NCI-H2081 (cell line): ENCODE measurements at places on chromosomes 5 and 9.

GRCh38 chr5:93423300-93423699, 157.7 kb downstream of the NR2F1-AS1 start:
- DNase-seq: no peak

GRCh38 chr9:68703672-68704071, 1.4 kb upstream of the PIP5K1B start:
- DNase-seq: no peak

GRCh38 chr5:175166026-175166425, 278.0 kb downstream of the DRD1 start:
- no peak for DNase-seq

DNA sequence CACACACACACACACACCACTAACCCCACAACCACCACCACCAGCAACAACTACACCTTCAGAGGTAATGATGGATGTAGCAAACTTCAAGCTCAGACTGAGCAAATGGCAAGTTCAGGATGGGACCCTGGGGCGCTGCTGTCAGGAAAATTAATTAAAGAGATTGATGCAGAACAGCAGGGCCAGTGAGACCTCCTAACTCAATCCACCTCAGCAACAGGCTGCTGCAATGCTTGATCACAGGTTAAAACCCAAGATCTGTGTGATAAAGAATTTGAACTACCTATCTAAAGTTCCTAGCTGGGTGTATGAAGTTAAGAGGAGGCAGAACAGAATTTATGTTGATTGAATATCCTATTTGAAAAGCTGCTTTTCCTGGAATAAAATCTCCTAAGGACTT, 140.3 kb upstream of the FER start:
- DNase-seq: no peak

- DNase-seq: no peak
Observed at GRCh38 chr9:72599874-72600534, 78.6 kb downstream of the TMC1 start.

GRCh38 chr9:109245310-109245897, 75.5 kb downstream of the EPB41L4B start:
- peak; percentile 17 for DNase-seq

DNA sequence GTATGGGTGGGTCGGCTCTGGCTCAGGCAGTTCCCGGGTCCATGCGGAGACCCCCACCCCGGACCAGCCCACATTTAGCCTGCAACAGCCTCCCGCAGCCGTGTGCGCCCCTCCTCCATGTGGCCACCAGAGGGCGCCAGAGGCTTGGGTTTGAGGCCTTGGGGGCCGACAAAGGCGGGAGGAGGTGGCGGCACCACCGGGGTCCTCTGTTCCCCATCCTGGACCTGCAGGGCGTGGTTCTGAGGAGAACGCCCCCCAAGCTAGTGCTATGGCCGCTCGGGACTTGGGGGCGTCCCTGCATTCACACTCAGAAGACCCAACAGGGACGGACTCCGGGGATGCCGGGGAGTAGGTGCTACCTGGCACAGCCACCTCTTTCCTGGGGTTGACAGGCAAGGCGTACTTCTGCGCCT, 16.5 kb downstream of the ASS1 start:
- peak; percentile 57 for DNase-seq

GRCh38 chr9:27497883-27498417, 26.1 kb upstream of the IFNK start:
- DNase-seq: no peak

DNA sequence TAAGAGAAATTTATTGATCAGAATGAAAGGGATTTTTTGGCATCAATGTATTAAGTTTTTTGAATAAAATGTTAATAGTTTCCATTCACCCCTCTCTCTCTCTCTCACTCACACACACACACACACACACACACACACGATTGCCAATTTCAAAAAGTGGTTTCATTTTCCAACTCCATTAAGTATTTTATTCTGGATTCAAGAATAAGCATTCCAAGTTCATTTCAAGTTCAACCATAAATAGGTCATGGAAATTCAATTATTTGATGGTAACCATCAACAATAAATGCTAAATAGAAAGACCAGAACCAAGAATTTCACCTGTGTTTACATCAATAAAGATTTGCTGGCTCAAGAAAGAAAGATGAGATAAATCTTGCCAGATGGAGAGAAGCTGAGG, 171.6 kb downstream of the ADAMTS12 start:
- DNase-seq: no peak

DNA sequence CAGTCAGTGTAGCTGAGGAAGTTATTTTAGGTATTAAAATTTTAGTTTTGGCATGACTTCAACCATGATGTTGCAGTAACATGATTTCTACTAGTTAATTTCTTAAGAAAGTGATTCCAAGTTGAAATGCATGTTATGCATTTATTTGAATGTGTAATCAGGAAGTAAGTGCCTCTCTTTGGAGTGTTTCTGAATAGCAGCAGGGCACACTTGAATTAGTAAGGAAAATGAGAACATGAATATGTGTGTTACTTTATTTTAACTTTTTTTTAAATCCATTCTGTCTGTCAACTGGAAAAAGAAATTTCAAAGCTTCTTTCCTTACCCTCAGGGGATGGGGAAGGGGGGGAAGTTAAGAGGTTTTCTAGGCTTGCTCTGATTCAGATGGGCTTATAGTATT, 40.4 kb downstream of the CTNNA1 start:
- no peak for DNase-seq

- DNase-seq: no peak
Observed at GRCh38 chr5:102554728-102555127, 55.9 kb upstream of the SLCO6A1 start.

DNA sequence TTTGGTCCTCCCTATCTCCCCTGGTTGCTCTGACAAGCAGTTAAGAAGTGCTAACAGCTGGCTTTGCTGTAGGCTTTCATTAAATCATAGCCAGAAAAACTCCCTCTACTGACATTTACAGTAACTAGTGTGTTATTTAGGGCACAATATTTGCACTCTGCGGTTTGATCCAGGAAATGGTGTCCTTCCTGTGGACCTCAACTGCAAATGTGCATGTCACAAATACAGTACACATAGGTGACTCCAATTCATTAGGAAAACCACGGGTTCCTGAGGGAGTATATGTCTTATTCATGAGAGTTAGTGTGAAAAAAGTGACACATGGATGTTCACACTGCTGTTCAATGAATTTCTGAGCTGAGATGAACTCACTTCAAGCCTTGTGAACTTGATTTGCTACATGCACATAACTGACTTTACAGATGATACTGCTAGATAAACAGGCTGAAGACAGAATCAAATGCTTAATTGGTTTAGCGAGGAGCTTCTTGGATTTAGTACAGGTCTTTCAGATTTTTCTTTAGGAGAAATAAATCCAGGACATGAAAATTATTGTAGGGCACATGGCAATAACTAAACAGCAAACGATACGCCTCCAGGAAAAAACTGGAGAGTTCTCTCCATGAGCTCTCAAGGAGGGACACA, 281.5 kb downstream of the EFNA5 start:
- peak; percentile 63 for DNase-seq

DNA sequence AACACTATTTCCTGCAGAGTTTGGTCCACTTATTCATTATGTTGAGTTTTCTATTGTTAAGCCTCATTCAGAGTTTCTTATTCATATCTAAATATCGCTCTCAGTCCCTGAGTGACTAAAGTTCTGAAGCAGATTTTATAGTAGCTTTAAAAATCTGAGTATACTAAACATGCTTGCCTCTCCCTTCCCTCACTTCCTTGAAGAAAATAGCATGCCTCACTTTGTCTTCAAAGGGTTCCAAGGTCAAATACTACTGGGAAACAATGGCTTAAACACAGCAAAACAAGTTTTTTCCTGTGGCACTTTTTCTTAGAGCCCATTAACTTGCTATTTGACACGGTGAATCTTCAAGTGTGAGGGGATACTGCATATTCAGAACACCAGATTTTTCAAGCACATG, 41.1 kb upstream of the DAB2 start:
- no peak for DNase-seq

GRCh38 chr5:158953929-158954534, 145.7 kb downstream of the EBF1 start:
- DNase-seq: no peak

GRCh38 chr9:136255166-136255538, 9.5 kb upstream of the QSOX2 start:
- DNase-seq: no peak

DNA sequence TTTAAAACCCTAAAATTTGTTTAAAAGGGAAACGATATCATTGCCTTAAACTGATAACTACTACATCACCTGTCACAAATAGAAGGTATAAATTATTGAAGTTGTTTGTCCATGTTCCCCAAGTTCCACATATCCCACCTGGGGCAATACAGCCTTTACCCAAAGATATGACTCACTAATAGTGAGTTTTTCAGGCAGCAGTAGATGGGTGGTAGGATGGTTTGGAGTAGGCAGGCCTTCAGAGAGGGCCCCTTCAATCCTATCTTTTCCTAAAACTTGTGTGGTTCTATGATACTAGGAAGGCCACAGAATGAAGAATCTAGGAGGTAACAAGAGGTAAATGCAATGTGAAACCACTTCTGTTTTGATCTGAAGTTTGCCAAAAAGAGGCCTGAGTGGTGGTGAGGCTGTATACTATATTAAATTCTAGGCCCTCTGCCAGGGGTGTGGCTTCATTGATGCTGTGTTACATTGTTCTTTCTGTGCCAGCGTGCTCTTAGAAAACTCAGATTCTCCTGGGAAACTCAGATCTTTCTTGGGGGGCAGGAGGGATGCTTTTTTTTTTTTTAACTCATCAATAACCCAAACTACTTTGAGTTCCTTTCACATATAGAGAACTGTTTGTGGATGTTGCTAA, 7.2 kb downstream of the CYSTM1 start:
- DNase-seq: no peak

- DNase-seq: no peak
Observed at GRCh38 chr9:110168486-110168885, 39.5 kb downstream of the C9orf152 start.

DNA sequence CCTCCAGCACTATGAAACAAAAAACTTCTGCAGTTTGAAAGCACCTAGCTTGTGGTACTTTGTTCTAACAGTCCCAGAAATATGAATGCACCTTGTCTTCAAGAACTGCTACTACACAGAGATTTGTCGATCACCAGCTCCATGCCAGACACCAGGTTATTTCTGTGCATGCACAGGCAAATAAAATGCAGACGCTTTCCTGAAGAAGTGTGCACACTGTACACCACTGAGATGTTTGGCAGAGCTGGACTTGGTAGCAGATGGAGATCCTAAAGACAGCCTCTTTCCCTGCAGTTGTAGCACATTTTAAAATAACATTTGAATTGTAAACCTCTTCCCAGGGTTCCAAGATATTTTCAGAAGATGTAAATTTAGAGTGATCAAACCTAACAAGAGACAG, 730.0 kb downstream of the MTRR start:
- DNase-seq: no peak

GRCh38 chr5:19044311-19044710, 943.7 kb downstream of the CDH18 start:
- no peak for DNase-seq

DNA sequence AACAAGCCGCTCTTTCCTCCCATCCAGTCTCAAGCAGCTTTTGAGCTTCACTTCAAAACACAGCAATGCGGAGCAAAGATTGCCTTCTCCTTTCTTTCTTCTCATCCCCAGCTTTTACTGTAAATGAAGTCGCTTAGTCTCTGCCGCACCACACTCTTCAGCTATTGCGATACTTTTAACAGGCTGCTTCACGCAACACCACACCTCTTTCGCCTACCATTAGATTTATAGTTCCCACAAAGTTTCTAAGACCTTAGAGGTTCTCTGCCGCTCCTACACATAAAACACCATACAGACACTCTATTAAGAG, 711 bp downstream of the PGGT1B start:
- no peak for DNase-seq

DNA sequence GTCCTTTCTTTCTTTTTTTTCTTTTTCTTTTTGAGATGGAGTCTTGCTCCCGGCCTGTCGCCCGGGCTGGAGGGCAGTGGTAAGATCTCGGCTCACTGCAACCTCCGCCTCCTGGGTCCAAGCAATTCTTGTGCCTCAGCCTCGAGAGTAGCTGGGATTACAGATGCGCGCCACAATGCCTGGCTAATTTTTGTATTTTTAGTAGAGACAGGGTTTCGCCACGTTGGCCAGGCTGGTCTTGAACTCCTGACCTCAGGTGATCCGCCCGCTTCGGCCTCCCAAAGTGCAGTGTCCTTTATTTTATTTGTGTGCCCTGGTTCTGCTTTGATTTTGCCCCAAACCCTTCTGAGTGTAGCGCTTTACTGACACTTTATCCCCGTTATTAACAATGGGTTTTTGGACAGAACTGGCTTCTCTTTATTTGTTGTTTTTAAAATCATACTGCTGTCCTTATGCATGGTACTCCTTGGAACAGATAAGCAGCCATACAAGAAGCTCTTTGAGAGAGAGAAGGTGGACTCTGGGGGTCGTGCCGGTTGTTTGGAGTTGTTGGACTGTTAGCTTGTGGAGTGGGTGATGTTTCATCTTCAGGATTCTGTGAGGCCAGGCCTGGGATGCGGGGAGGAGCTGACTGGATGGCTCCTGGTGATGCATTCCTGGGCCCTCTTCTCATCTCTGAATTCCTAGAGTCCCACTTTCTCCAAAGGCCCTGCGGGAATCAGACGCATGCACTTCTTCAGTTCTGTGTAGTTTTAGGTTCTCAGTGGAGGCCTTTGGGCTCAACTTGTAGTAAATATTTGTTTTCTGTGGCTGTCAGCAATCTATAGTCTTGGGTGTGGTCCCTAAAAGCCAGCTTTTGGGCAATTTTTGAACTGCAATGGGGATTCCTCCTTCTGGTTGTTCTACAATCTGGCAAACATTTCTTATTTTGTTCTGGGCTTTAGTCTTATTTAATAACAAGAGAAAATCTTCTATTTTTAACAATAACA, 47.8 kb downstream of the PTTG1 start:
- DNase-seq: no peak

DNA sequence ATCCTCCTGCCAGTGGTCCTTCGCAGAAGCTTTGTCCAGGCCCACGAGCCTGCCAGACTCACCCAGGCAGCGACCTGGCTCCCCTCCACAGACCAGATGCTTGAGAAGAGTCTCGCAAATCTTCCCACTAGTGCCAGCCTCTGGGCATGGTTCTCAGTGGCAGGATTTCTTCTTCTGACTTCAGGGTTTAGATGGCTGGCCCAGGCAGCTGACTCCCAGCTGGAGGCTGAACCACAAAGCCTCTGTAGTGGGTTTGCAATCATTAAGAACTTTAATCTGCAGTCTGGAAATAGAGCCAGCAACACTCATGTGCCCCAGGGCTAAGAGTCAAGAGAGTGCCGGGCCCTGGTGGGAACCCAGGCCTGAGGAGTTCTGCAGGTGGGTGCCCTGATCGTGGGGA, 90.6 kb upstream of the ICE1 start:
- no peak for DNase-seq

DNA sequence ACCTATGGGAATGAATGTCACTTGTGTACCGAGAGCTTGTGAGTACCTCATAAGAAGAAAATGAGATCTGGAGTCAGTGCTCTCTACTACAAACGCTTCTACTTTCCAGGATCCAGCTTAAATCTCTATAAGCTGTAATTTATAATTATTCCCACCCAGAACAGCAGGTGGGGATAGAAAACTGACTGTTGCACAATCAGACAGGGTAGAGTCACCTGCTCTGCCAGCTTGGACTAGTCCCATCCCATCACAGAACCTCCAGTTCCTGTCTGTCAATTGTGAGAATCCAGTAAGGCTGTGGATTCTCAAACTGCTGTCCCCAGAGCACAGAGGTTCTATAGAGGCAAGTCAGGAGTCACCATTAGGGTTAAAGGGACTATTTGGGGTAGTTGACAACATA, 2.0 kb downstream of the SPINK7 start:
- no peak for DNase-seq

- DNase-seq: no peak
Observed at GRCh38 chr5:78341440-78341839, 19.0 kb upstream of the SCAMP1 start.

GRCh38 chr5:128774605-128775004, 190.7 kb upstream of the SLC27A6 start:
- DNase-seq: no peak
